ENCODE measurements at places on chromosomes 1 and 21. TPM values are rescaled to one million over a fixed set of nuclear protein-coding genes. Genes with fewer than 3 reads are reported as not detected.

CLCNKB gene
- total RNA-seq: not detected

RHOU gene
- 0.64 TPM for total RNA-seq

- no peak overlapping the region for H3K27ac ChIP-seq
- H3K27me3 ChIP-seq: no peaks in the 10 kb centered on the region
- H3K36me3 ChIP-seq: no peaks in the 10 kb centered on the region
- DNase-seq: no peak
- no peak overlapping the region for H3K4me3 ChIP-seq
- no peaks in the 10 kb centered on the region for H3K4me1 ChIP-seq
Measured at GRCh38 chr1:60990714-60991090, 91.7 kb upstream of the NFIA start.

GRCh38 chr1:62625415-62625814 lies 28.1 kb downstream of the ANGPTL3 start:
- H3K27me3 ChIP-seq: no peaks in the 10 kb centered on the region
- peaks cover 4% of the 10 kb centered on the region for H3K36me3 ChIP-seq
- no peak for DNase-seq
- H3K4me1 ChIP-seq: no peaks in the 10 kb centered on the region
- no peak overlapping the region for H3K27ac ChIP-seq

DNA sequence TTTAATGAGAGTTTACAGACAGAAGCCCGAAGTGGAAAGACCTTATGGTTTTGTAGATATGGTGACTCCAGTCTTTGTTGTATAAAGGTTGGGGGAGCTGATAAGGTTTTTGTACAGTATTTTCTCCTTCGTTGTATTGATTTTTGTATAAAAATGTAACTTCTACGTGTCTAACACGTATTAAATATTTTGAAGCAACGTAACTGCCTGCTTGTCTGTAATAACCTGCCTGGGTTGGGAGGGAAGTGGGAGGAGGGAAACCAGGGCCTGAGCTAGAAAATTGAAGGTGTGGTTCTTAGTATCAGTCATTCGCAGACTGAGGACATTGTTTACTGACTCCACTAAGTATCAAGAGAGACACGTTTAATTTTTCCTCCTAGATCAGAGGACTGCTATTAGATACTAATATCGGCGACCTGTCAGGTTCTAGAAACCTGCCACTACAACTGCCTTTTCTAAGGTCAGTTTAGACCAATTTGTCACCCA lies 2.2 kb downstream of the IER5 start:
- peak overlapping the region; percentile 99 for H3K27ac ChIP-seq
- peaks cover 22% of the 10 kb centered on the region for H3K4me1 ChIP-seq
- H3K4me3 ChIP-seq: peak overlapping the region; percentile 88
- DNase-seq: peak; percentile 21
- H3K27me3 ChIP-seq: no peaks in the 10 kb centered on the region
- no peaks in the 10 kb centered on the region for H3K36me3 ChIP-seq

CASP9 gene
- total RNA-seq: 9.6 TPM
